ENCODE measurements at places on chromosomes 12 and 14. TPM values are rescaled to one million over a fixed set of nuclear protein-coding genes. Genes with fewer than 3 reads are reported as not detected.
A peak's percentile ranks its signal among the peaks of the same experiment; 100 is the strongest.

The VSX2 gene
- not detected for total RNA-seq

The GALNT16 gene
- 16.2 TPM for total RNA-seq

The KLRF1 gene
- total RNA-seq, result not detected

The ADGRD1 gene
- total RNA-seq, result 43.4 TPM

The ACSM4 gene
- not detected for total RNA-seq

DNA sequence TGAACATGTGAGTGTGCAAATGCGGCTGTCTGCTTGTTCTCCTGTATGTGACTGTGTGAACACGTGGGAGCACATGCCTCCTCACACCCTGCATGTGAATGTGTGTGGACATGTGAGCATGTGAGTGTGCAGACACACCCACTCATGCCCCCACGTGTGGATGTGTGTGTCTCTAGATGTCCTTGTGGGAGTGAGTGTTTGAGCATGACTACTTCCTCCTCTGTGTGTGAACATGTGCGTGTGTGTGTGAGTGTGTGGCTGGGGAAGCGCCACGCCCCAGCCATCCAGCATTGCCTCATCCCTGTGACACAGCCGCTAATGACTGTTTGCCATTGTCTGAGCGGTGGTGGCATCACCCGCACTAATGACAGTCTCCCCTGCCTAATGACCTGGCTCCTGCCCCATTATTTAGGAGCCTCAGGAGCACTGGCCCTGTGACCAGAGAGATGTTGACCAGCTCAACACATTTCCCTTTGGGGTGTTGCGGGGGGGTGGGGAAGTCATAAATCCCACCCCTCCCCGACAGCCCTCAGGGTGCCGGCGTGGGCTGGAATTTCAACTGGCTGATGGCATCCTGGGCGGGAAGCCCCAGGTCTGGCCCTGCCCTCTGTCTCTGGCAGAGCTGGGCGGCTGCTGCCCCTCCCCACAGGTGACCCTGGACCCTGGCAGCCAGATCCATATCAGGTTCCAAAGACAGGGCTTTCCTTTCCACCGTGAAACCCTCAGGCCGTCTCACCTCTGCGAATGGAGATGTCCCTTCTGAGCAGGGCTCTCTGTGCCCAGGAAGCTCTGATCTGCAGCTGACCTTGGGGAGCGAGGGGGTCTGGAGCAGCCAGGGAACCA lies 11.5 kb upstream of the KRT80 start:
- ATAC-seq, result peak; percentile 65

DNA sequence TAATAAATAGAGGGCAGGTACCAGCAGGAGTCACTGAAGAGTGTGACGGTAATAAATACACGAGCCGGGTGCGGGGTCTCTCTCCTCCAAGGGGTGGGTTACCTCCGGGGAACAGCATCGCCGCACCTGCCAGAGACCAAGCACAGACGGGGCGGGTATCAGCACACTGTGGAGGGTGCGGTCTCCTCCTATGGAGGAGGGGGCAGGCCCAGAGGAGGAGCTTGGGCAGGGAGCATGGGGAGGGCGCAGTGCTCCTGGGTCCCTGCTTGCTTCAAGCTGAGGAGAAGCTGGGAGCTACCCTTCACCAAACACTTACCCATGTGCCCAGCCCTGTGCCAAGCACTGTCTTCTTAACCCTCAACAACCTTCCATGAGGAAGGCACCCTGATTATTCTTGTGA lies 12.8 kb downstream of the PGF start:
- no peak for ATAC-seq

DNA sequence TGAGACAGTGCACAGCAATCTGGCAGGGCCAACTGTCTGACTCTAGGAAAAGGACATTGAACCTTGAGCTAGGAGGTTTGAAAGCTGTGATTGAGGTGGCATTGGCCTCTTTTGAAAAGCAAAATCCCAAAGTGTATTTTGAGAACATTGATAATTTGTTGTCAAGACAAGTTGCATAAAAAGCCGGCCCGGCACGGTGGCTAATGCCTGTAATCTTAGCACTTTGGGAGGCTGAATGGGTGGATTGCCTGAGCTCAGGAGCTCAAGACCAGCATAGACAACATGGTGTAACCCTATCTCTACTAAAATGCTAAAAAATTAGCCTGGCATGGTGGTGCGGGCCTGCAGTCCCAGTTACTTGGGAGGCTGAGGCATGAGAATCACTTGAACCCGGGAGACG lies 331.6 kb downstream of the DUSP6 start:
- no peak for ATAC-seq

GRCh38 chr14:20470603-20470901 lies 1.3 kb downstream of the PNP start:
- ATAC-seq, result no peak

DNA sequence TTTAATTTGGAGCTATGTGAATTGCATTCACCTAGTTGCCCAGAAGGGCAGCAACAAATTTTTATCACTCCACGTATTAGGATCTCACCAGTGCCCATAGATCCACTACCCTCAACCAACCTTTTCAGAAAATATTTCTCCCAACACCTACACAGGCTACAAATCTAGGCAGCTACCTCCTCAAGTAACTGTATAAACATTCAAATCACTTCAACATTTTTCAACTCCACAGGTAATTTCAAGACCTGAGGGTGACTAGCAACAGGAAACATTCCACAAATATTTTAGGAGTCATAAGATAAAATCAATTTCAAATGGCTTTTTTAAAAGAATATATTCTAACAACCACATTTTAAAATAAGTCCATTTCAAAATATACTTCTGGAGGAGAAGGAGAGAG lies 12.9 kb downstream of the PHLDA1 start:
- ATAC-seq, result no peak

DNA sequence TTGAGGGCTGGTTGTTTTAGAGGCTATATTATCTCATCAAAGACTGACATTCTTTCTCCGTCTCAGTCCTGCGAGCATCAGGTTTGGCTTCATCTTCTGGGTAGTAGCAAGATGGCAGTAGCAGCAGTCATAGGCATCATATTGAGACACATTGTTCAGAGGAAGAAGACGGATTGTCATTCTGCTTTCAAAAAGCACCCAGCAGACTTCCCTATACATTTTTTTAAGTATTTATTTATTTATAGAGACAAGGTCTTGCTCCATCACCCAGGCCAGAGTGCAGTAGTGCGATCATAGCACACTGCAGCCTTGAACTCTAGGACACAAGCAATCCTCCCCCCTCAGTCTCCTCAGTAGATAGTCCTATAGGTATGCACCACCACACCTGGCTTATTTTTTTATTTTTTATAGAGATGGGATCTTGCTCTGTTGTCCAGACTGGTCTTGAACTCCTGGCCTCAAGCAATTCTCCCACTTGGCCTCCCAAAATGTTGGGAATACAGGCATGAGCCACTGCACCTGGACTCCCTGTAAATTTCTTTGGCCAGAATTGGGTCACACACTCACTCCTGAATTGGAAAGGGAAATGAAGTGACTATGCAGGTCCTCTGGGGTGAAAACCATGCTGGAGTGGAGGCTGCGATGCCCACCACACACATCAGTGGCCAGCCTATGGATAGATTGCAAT lies 125.4 kb downstream of the SLC38A6 start:
- ATAC-seq, result no peak

GRCh38 chr12:57225680-57226210 lies 3.8 kb upstream of the SHMT2 start:
- ATAC-seq, result no peak

DNA sequence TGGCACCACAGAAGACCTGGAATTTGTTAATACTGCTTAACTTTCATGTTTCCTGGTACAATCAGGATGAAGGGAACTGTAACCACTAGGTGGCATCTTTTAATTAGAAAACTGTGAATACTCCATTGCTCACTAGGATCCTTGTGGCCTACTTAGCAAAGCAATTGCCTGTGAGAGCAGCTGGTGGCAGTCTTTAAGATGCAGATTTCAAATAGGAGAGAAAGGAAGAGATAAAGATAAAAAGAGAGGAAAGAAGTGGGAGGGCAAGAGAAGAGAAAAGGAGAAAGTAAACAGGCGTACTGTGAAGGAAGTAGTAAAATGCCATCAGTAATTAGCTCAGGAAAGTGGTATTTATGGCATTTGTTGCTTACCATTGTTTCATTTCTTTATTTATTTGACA lies 114.5 kb downstream of the RAD51B start:
- ATAC-seq, result peak; percentile 84

GRCh38 chr14:20460458-20461224 lies 593 bp downstream of the PIP4P1 start:
- ATAC-seq, result no peak

DNA sequence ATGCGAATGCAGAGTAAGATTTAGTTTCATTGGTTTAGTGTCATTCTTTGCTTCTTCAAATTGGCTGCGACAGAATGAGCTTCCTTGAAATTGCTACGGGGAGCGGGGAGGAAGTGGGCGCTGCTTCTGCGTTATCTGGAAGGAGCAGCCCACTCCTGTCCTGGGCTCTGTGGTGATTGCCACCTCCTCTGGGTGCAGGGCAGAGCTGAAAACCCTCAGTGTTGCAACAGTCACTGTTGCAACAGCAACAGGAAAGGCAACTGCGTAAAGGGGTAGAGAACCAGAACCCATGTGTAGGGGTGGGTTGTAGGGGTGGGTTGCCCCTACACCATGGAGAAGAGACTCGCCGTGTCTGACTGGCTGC lies 57.7 kb downstream of the MAX start:
- no peak for ATAC-seq

- ATAC-seq, result no peak
Observed at GRCh38 chr12:10512798-10513197, 7.1 kb downstream of the EIF2S3B start.

DNA sequence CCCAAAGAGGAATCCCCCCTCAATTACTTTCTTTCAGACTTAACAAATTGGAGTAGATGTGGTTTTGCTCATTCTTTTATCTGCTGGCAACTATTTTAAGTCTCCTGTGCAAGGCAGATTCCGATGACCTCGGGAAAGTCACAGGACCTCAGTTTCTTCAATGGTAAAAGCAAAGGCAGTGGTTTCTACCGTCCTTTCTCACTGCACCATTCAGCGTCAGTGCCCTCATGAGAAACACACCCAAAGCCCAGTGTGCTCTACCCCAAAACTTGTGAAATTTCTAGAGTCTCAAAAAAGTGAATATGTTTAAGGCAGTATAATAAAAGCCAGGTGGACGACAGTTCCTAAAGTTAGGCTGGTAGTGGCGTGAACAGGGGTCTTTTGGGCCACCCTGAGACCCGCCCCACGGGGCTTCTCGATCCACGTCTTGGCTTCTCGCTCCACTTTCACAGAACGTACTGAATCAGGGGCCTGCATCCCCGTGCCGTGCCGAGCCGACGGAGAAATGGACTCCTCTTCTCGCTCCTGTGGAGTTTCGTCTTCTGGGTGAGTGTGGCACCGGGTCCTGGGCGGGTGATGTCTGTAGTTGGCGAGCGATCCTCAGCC lies 1.3 kb upstream of the ARHGAP5 start:
- ATAC-seq, result peak; percentile 22

DNA sequence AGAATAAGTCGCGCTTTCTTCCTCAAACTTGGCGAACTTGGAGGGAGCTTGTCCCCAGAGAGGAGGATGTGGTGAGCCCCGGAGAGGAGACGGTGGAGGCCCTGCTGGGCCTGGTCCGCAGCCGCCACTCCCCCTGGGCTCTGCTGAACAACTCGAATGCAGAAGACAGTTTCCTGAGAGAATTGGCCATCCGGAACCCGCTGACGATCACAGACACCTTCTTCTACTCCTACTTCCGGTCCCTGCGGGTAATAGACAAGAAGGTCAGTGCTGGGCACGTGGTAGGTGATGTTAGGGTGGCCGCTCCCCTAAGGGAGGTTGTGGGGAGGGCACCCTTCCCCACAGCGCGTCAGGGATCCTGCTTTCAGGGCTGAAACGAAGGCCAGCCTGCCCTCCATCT lies 1.6 kb downstream of the LRRC43 start:
- no peak for ATAC-seq

- no peak for ATAC-seq
Observed at GRCh38 chr14:84312551-84312950, 1217.4 kb upstream of the FLRT2 start.

- no peak for ATAC-seq
Observed at GRCh38 chr12:131944601-131945251, 5.0 kb upstream of the EP400 start.

Data from gastroesophageal sphincter (tissue), 4 donors.